Stimulated activated CD4-positive, alpha-beta T cell treated with anti-CD3 and anti-CD28 coated beads, Interleukin-1b, Interleukin-23, amount 100 ng/mL, for 4 hours (primary cell): ENCODE measurements at places on chromosomes 5 and 9.

DNA sequence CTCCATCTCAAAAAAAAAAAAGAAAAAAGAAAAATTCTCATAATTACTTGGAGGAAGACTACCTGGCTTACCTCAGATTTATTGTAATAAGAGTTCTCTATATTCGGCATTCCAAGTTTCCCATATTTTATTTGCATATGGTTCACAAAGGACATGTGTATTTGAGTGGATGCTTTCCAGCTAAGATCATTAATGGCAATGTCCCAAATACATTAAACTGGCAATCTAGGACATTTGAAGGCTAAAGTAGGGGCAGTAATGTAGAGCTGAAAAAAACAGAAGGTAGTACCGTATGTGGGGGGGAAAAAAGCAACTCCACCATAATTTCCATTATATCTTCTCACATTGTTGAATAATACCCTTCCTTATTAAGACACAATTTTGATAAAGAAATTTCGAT lies 4.9 kb downstream of the TUT7 start:
- no peak for DNase-seq

- DNase-seq: no peak
Measured at GRCh38 chr5:8461543-8461942, 592.6 kb downstream of the MTRR start.

- no peak for DNase-seq
Measured at GRCh38 chr9:110592044-110592830, 12.7 kb upstream of the SVEP1 start.

- no peak for DNase-seq
Measured at GRCh38 chr9:28155067-28155466, 581.8 kb upstream of the C9orf72 start.

GRCh38 chr5:75389430-75389829 lies 52.4 kb downstream of the HMGCR start:
- DNase-seq: no peak
